ENCODE measurements at places on chromosomes 1 and 21.

GRCh38 chr1:78814176-78814575 lies 164.5 kb downstream of the IFI44 start:
- DNase-seq, result no peak

GRCh38 chr1:200738949-200739651 lies 407 bp downstream of the CAMSAP2 start:
- peak; percentile 95 for DNase-seq

DNA sequence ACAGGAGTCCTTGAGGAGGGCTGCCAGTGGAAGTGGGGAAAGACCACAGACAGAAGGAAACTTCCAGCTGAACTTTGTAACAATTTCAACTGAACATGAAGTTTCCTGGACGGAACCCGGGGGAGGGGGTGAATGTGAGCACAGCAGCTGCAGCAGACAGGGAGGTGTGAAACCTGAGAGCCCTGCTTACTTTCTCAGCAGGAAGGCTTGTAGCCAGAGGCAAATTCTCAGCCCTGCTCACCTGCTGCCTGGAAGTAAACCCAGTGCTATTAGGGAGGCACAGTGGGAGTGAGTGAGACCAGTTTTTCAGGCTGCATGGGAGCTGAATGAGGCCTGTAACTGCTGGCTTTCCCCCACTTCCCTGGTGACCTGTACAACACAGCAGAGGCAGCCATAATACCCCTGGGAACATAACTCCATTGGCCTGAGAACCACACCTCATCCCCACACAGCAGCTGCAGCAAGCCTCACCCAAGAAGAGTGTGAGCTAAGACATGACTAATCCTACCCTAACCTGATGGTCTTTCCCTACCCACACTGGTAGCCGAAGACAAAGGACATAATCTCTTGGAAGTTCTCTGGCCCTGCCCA lies 9.6 kb upstream of the SPRR2F start:
- DNase-seq, result no peak

DNA sequence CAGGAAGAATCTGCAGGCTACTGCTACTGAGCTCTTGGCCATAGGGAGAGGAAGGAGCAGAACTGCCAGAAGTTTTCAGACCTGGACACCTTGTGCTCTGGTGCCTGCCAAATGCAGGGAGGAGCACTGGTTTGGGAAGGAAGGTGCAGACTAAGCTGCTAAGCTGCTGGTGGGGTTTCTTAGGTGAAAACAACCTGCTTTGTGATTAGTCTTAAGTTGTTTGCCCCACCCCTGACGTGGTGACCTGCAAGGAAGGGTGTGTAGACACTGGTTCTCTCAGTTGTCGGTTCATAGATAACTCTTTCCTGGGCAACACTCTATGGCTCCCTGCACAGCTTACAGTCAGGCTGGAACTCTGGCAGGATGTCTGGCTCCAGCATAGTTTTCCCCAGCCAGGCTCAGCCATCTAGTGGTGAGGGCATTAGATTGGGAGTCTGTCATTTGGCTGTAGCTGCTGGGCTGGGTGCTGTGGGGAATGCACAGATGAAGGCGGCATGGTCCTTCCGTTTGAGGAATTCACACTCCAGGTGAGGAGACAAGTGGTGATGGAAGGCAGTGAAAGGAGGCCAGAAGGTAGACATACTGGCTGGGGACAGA lies 10.3 kb upstream of the S100A10 start:
- DNase-seq, result peak; percentile 35

- no peak for DNase-seq
Observed at GRCh38 chr21:43287111-43287760, 118.4 kb downstream of the CRYAA start.

DNA sequence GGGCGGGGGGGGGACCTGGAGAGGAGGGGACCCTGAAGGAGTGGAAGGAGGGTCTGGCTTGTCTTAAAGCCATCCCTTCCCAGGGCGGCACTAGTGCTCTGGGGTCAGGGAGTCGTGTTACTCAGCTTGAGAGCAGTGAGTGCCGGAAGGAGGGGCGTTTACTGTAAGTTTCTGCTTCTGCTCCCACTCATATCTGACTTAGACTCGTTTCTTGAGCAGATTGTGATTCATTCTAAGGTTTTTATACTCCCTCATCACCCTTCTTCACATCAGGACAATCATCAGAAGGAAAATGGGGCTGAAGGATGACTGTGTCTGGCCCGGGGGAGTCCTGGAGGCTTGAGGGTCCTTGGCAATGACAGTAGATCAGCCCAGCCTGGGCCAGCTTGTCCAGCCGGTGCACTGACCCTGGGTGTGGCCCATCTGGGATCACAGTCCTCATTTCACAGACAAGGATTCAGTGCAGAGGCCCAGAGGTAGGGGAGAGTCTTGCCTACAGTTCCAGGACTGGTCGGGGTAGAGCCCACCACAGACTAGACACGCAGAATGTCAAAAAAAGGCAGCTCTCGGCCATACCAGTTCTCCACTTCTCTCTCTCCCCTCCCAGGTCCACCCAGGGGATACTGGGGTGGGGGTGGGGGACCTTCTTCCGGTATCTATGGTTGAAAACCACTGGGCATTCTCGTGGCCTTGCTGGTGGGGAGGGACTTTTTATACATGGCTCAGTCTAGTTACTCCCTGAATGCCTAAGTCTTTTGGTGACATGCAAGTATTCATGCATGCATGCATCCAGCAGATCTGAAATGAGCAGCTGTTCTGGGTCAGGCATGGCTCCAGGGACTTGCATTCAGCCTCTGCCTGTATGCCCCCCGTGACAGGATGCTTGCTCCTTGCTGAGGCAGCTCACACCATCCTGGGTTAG lies 5.1 kb downstream of the TNFRSF8 start:
- peak; percentile 77 for DNase-seq

GRCh38 chr21:14486869-14487268 lies 59.2 kb downstream of the SAMSN1 start:
- DNase-seq, result no peak

GRCh38 chr1:168583571-168583970 lies 7.2 kb downstream of the XCL1 start:
- no peak for DNase-seq

DNA sequence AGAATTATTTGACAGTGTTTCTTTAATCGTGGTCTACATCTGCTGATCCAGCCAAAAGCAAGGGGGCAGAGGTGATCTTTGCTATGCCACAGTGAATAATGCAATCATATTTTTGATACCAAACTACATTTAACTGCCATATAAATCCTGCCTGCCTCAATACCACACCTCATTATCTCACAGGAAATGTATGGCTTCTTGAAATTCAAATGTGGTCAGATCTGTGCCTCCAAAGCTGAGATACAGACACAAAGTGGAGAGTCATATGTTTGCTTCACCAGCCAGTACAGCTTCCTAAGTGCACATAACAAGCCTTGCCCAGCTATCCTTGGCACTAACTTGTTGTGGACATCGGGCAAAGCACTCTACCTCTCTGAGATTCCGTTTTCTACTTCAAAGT lies 250.0 kb upstream of the NFIA start:
- no peak for DNase-seq

DNA sequence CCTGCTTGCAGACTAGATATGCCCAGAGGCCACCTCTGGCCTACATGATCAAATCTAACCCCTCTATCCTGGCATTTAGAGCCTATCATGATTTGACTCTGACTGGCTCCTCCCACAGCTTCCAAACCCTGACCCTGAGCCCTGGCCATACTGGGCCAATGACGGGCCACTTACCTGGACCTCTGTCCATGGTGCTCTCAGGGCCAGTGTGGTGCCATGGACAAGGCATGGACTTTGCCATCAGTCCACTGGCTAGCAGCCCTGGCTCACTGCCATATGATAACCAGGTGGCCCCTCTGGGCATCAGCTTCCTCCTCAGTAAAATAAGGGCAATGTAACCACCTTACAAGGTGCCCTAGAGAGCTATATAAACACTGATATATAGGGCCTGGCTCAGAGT lies 713.4 kb downstream of the PTPRU start:
- DNase-seq, result no peak

- no peak for DNase-seq
Observed at GRCh38 chr1:111219557-111220286, 7.8 kb upstream of the CHI3L2 start.

GRCh38 chr1:15928971-15929965 lies 46.6 kb downstream of the ZBTB17 start:
- DNase-seq, result no peak

DNA sequence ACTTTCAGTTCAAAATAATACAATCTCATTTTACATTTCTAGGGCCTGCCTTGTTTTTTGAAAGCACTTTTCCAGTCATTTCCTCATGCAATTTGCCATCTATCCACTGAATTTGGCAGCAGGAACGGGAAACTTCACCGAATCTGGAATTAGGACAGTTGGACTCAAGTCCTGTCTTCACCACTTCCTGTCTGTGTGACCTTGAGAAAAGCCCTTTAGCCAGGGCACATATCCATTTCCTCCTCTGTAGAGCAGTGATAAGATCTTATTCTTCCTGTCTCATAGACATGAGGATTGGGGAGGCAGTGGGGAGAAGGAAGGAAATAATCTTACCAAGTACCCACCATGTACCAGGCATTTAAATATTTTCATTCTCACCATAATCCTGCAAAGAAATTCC lies 12.0 kb downstream of the VAV3 start:
- DNase-seq, result no peak

- DNase-seq, result peak; percentile 59
Observed at GRCh38 chr1:219092206-219092605, 81.5 kb upstream of the LYPLAL1 start.

GRCh38 chr21:29235714-29236197 lies 63.0 kb upstream of the BACH1 start:
- no peak for DNase-seq

DNA sequence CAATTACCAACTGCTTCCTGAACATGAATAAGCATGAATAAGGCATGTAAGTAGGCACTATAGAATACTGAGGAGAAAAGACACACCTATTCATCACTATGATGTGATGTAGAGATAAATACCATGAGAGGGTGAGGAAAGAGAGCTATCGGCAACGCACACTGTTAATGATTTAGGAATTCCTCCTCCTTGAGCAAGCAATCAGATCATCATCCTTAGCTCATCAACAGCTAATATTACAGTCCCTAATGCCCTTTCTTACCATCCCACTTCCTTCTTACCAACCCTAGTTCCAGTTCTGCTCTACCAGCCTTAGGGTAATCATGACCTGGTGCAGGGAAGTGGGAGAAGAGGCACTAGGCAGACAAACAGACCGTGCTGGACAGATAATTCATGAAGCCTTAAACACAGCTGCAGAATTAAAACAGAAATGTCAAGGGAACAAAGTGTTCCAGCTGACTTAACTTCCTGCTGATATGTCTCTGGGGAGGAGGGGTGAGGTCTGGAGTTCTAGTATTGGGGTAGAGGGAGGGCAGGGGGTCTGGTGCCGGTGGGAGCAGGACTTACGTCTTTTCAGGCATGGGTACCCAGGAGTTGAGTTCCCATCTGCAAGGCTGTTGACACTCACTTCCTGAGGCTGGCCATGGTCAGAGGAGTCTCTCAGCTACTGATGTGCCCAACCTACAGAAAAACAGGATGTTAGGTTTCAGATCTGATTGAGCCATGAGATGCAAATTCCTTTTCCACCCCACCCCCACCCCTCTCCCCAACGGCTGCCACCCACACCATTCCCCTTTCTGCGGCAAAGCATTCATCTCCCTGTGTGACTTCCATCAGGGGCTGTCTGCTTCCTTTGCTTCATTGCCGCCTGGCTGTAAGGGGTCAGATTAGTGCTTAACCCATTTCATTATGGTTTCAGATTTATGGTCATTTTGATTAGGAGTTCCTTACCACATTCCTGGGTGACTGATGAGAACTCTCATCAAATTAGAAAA lies 12.6 kb upstream of the RCSD1 start:
- peak; percentile 31 for DNase-seq
